ENCODE measurements at places on chromosomes 4 and X. TPM values are rescaled to one million over a fixed set of nuclear protein-coding genes. Genes with fewer than 3 reads are reported as not detected.

GRCh38 chr4:63580796-63581475, 828.3 kb downstream of the TECRL start:
- no peak for DNase-seq

- DNase-seq: no peak
Observed at GRCh38 chrX:57134702-57135101, 2.5 kb downstream of the SPIN2A start.

P2RY4 gene
- 0.20 TPM for total RNA-seq

- no peak for DNase-seq
Observed at GRCh38 chr4:1220566-1220965, 28.4 kb downstream of the CTBP1 start.

ANKRD17 gene
- total RNA-seq: 50.5 TPM

DNA sequence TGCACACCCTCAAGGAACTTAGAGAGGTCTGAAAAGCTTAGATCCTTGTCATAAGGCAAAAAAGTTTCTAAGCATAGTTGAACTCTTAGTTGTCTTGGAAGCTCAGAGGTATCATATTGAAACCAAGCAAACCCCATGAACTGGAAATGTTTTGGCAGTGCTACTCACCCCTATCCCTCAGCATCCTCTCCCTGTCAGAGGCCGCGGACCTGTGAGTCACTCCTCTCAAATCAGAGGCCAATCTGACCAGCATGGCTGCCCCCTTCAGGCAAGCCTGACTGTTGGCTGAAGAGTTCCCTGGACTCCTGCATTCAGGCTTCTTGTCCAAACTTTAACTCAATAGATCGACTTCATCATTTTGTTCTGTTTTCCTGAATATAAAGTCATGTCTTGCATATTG, 69.4 kb downstream of the KCNIP4 start:
- no peak for DNase-seq

GRCh38 chr4:120018786-120019185, 47.9 kb downstream of the MAD2L1 start:
- DNase-seq: no peak

SYTL4 gene
- total RNA-seq: 0.86 TPM

RASSF6 gene
- total RNA-seq: not detected

GRCh38 chr4:155974996-155975395, 21.3 kb upstream of the CTSO start:
- DNase-seq: no peak

ANKRD37 gene
- 5.8 TPM for total RNA-seq

DNA sequence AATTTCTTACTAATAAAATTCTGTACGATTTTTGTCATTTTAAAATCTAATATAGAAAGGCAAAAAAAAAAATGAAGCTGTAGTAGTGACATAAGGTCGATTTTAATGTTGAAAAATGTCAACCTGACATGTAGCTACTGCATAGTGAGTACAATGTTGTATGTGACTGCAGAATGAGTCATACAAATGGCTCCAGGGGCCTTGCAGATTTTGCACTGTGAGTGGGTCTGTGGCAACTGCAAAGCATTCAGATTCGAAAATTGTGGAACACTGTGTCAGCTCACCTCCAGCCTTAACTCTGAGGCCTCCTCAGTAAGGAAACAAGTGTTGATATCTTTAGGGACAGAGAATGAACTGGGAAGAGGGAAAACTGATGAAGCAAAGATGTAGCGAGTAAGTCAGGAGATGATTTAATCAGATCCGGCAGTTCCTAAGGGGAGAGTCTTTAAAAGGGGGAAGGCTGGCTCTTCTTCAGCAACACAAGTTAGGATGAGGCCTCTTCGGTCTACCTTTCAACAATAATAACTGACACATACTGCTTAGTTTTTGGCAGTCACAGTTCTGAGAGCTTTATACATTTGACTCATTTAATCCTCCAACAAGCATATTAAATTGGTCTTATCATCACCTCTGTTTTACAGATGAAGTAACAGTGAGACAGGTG, 24.9 kb downstream of the TKTL2 start:
- DNase-seq: no peak

DNA sequence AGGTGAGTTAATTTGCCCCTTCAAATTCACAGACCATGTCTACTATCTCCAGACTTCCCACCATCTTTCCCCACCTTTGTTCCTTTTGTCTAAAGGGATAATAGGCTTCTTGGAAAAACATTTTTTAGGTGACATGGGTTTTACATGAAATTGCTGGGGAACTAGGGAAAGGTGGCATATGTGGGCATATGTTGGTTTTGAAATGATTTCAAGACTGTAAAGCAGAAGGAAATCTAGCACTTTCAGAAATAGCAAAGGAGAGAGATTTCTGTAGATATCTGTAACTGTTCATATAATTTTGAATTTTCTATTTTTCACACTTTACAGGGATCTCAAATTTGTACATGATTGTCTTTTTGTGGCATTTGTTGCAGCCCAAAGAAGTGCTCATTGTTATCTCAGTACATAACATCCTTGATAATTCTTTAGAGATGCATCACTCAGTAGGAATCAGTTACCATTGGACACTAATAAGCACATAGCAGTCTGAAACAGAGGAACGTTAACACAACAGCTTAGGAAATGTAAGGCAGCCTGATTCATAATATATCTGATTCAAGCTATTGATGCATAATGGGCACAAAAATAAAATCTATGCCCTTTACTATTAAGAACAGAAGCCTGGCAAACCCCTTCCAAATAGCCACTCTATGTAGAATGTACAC, 659.7 kb downstream of the CENPC start:
- no peak for DNase-seq

SGMS2 gene
- total RNA-seq: not detected

- DNase-seq: no peak
Observed at GRCh38 chr4:138298866-138299265, 56.7 kb upstream of the SLC7A11 start.

RBMX gene
- total RNA-seq: 563 TPM

- DNase-seq: no peak
Observed at GRCh38 chrX:110212299-110212698, 105.6 kb downstream of the AMMECR1 start.

GRCh38 chrX:39629001-39629400, 468.8 kb downstream of the BCOR start:
- DNase-seq: no peak

- DNase-seq: no peak
Observed at GRCh38 chr4:158020734-158021346, 152.0 kb downstream of the GASK1B start.

DNA sequence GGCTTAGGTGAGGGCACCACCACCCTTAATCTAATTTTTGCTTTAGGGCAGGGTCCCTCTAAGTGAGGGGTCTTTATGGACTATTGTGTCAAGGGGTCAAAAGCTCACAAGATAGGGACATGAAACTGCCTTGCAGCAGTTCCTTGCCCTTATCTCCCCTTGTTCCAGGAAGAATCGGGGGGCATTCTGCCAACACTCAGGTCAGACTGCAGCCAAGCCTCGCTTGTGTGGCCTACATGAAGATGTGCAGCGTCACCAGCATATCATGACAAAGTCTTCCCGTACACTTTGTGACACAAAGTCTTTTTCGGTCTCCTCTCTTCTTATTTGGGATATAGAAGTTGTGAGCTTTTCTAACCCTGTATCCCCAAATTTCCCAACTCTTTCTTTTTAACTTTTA, 17.5 kb upstream of the USP9X start:
- DNase-seq: no peak

- no peak for DNase-seq
Observed at GRCh38 chr4:23818097-23818885, 71.6 kb downstream of the PPARGC1A start.

DNA sequence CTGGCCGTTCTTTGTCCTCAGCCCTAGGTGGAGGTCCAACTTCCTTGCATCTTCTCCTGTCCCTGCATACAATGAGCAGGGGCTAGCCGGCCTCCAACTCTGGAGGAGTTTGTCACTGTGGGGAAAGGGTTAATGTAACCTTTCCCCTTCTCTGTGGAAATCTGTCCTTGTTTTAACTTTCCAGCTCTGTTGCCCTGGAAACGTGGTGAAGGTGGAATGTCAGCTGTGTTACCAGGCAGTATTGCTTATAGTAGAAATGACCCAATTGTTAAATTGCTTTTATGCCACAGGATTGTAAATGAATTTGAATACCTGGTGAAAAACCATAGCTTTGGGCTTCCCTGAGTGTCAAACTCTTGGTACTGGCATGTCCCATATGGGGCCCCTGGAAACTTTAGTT, 131.6 kb upstream of the SCML1 start:
- DNase-seq: no peak

GAGE12J gene
- not detected for total RNA-seq

DNA sequence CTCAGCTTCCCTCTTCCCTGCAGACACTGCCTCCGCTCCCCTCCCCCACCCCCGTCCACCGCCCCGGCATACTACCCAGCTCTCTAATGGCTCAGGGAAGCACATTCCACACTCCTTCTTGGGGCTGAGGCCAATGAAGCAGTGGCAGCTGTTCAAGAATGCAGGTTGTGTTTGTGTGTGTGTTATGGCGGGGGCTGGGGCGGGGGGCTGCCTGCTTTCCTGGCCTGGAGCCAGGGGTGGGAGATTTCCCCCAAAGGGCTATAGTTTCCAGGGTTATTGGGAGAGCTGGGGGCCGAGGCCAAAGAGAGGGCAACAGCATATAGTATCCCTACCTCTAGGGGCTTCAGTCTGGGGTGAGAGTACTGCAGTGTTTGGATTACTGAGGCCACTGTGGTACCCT, 149.4 kb downstream of the EFNB1 start:
- DNase-seq: no peak

DNA sequence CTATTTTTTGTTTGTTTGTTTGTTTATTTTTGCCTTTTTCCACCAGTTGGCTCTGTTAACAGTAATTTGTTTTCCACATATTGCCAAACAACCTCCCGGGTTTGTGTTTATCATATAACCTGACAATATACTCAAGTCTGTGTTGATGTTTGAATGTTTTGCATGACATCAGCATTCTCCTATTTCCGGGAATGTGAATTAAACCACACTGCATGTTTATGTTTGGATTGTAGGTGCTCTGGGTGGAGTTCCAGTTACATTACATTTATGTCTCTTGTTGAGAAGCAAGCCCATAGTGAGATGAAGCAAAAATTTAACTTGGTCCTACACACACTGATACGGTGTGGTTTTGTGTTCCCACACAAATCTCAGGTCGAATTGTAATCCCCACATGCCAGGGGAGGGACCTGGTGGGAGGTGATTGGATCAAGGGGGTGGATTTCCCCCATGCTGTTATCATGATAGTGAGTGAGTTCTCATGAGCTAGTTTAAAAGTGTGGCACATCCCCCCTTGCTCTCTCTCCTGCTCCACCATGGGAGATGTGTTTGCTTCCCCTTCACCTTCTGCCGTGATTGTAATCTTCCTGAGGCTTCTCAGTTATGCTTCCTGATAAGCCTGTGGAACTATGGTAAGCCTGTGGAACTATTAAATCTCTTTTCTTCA, 54.4 kb upstream of the CLNK start:
- no peak for DNase-seq

Measured in G401 (cell line).